ENCODE measurements at places on chromosomes 11 and 22. TPM values are rescaled to one million over a fixed set of nuclear protein-coding genes. Genes with fewer than 3 reads are reported as not detected.

POLR3H gene
- total RNA-seq: 33.2 TPM

EP300 gene
- total RNA-seq: 32.1 TPM

PDE2A gene
- total RNA-seq: 2.6 TPM

SLC17A6 gene
- total RNA-seq: not detected

CD59 gene
- total RNA-seq: 696 TPM

Measured in smooth muscle cell of the coronary artery (primary cell).